ENCODE measurements at places on chromosomes 11 and 22. TPM values are rescaled to one million over a fixed set of nuclear protein-coding genes. Genes with fewer than 3 reads are reported as not detected.

DNA sequence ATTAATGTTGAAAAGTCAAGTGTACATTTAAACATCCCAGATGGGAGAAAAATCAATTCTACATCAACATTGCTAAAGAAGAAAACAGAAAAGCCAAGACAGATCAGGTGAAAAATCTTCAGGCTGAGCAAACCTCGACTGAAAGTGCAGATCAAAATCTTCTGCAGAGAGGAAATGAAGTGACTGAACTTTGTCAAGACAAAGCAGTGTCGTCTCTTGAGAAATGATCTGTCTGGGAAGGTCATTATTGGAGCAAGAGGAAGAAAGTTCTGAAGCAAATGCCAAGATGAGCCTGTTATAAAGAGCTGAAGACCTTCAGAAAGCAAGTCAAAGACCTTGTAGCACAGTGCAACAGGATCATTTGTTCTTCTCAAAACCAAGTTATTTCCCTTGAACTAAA lies 5.8 kb upstream of the PLEKHB1 start:
- no peak for DNase-seq

DNA sequence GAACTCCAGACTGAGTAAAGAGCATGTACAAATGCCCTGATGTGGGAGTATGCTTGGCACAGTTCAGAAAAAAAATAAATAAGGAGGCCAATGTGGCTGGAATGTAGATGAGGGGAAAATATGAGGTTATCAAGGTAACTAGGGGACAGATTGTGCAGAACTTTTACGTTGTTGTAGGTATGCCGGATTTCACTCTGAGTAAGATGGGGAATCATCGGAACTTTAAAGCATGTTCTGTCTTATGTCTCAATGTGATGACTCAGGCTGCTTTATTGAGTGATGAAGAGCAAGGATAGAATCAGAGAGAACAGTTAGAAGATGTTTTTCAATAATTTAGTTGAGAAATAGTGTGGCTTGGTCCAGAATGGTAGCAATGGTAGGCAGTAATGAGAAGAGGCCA lies 130.4 kb downstream of the C11orf87 start:
- DNase-seq: no peak

The TYMP gene
- 84.1 TPM for polyA plus RNA-seq

DNA sequence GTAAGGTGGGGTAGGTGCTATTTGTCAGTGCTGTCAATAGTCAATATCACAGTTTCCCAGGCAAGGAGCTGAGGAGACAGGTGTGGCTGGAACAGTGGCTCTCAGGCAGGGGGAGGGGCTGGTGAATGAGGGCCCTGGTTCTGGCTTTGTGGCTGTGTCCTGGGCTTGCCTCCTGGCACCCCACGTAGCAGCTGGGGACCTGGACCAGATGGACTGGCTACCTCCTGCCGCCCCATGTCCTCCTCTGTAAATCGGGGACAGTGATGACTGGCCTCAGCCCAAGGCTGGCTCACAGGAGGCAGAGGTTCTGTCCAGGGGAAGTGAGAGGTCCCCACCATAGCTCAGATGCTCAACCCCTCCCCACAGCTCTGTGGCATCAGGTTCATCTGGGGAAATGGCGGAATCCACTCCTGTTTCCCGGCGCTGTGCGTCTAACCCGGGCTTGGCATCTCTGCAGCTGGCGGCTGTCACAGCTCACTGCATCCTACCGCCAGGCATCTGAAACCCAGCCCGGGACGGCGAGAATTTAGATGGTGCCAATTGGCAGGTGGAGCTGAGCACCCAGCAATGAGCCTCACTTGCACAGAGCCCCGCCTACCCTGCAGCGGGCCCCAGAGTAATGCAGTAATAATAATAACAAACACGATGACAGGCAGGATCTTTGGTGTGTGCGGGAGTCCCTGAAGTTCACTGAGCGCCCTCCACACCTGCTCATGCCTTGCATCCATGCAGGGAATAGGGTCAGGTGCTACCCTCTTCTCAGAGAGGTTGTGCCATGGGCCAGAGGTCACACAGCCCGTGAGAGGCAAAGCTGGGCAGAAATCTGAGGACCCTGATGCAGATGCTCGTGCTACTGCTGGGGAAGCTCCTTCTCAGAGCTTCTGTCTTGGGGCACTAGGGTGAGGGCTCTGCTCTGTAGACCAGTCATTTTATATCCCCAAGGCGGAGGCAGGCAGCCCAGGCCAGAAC lies 27.8 kb upstream of the SHISAL1 start:
- no peak for DNase-seq

- DNase-seq: no peak
These were observed 491.3 kb downstream of the BUD13 start for GRCh38 chr11:116281173-116282160.

DNA sequence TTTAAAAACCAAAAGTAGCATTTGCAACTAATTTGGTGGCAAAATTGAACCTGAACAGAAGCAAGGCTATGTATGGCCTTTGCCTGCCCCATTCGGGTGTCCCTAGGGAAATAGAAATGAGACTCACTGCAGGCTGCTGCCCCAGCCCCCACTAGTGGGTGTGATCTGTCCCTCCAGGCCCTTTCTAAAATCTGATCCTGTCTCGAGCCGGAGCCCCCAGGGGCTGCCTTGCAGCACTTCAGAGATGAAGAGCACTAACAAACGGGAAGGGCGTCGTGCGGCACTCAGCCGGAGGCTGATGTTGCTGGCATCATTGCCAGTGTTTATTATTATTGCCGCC lies 43.2 kb downstream of the CD82 start:
- no peak for DNase-seq

GRCh38 chr11:42098075-42098474 lies 638.6 kb upstream of the LRRC4C start:
- DNase-seq: no peak

- DNase-seq: no peak
These were observed 7.7 kb downstream of the CARD10 start for GRCh38 chr22:37511395-37512104.

DNA sequence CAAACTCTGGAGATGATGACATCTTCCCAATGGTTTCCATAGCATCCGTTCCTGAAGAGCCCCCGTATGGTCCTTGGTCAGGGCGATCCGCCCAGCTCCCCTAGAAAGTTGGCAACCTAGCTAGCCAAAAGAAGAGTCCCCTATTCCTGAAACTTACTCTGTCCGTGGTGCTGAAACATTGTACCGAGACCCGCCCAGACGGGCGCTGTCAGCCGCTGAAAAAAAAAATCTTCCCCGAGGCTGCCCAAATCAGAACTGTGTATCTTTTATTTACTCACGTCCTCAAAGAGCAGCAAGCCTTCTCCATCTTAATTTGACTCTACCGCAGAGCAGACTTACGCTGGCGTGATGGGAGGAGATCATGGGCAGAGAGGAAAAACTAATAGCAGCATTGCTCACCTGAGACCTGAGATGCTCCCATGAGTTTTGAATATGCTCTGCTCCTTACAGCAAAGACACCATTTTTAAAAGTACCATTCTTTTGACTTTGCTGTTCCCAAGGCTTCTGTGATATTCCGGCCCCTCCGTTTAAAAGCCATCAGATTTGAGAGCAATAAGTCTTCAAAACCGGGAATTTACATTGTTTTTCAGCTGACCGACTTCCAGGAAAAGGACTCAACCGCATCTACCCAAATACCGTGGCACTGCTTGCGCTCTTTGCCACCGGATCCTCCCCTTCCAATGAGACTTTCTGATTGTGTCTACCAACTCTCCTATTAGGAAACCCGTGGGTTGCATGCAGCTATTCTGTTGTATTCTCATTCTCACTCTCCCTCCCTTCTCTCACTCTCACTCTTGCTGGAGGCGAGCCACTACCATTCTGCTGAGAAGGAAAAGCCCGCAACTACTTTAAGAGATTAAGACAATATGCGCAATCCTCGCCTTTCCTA lies at the start of gene SLC17A6:
Gene SLC17A6, plus strand, starts transcription at position 786 of the 890 bp plus-strand sequence. CDS start 153 bp downstream, outside the sequence.
- no peak for DNase-seq

The PHOX2A gene
- 1.1 TPM for polyA plus RNA-seq

DNA sequence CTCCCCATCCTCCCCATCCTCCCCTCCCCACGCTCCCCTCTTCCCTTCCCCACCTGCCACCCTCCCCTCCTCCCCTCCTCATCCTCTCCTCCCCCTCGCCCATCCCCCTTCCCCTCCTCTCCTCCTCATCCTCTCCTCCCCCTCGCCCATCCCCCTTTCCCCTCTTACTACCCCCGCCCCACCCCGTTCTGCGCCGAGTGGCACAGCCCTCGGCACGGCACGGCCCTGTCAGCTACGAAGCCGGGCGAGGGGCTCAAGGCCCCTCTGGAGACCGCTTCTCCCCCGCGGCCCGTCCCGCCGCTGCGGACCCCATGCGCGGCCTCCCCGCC lies 449.9 kb downstream of the OPCML start:
- no peak for DNase-seq

DNA sequence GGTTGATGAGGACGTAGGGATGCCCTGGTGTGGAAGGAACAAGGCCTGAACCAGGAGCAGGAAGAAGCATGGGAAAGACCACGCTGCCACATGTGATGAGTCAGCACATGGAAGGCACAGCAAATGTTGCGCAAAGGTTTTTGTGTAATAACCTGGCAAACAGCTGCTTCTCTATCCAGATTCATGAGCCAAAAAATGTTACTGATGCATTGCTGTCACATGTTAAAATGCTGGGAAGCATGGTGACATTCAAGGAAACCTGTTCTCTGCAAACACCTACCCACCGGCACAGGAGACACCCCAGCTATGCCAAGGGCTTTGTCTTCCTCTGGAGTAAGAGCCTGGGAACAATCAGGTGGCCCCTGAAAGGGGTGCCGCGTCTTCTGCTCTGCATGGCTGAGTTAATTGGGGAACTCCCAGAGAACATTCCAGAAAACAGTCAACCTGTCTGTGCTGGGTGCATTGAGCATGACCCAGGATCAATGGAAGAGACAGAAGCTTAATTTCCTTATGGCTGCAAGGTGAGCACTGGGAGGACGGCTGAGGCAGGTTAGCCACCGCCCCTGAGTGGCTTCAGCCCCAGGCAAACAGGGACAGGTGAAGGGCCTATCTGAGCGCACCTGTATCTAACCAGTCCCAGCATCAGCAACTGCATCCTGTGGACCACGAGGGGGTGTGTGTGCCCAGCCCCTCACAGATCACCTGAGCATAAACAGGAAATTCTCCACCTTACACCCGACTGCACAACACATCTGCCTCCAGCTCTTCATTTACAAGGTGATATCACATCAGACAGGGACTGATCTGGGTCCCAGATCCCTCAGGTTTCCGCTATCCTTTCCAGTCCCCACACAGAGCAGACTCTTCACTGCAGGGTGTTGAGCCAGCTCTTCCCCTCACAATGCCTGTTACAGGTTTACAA lies 108.4 kb downstream of the GGTLC2 start:
- DNase-seq: no peak

The LRRC10B gene
- 2.7 TPM for polyA plus RNA-seq

DNA sequence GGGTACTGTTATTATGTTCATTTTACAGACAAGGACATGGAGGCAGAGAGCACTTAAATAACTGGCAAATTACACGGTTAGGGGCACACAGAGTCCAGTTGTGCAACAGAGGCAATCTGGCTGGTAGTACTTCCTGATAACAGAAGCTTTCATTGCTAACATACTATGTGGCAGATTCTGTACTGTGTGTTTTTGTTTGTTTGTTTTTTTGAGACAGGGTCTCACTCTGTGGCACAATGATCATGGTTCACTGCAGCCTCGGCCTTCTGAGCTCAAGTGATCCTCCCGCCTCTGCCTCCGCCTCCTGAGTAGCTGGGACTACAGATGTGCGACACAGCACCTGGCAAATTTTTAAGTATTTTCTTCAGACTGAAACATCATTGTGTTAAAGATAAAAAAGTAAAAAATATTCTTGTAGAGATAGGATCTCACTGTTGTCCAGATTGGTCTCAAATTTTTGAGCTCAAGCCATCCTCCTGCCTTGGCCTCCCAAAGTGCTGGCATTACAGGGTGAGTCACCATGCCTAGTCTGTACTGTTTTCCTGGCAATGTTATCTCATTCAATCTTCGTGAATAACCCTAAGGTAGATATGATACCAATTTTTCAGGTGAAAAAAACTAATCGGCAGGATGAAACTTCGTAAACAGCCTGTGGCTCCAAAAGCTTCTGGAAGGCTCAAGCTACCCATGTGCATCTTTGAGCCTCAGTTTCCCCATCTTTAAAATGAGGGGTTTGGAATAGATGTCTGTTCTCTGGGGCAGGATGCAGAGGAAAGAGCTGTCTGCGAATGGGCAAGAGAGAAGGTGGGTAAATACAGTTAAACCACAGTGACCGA lies 921 bp upstream of the NUCB2 start:
- DNase-seq: no peak

- DNase-seq: no peak
These were observed 84.4 kb downstream of the MRTFA start for GRCh38 chr22:40552070-40552469.

DNA sequence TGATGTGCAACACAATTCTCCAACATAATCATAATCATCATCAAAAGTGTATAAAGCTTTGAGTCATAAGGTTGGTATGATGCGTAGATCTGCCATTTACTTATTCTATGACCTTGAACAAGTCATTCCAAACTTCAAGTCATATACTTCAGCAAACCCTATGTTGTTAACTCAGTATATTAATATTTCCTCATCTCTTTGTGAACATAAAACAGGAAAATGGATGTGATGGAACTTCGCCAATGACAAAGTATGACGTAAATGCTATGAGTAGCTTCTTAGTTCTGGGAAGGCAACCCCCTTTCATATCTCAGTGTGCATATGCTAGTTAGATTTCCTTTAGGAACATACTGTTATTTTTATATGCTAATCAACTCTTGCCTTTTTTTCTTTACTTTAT lies 102.7 kb upstream of the ANO3 start:
- DNase-seq: no peak

DNA sequence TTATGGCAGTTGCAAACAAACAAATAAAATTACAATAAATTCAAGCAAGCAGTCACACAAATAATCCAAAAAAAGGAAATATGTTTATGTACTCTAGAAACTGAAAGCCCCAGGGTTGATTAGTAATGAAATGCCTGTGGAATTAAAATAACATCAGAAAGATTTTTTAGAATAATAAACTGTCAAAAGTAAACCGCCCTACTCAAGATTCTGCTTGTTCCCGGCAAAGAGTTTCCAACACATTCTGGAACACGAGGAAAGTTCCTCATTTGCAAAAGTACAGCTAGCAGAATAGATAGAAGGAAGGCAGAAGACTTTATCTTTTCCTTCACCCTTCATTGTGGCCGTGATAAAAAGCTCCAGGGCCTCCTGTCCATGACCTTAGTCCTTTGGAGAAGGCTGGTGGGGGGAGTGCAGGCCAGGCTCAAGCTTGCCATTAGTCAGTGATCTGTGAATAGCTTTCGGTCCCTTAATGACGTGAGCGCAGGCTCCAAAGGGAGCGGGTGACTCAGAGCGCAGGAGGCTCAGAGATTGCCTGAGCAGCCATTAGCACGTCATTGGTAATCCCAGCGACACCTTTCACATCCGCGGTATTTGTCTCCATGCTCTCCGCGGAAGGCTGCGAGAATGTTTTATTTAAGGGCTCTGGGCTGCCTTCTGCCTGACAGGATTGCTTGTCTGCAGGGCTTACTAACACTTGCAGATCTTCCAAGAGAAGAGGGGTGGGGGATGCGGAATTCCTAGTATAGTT lies 458.3 kb downstream of the METTL15 start:
- peak; percentile 15 for DNase-seq

- no peak for DNase-seq
These were observed 192.5 kb downstream of the DBX1 start for GRCh38 chr11:19967787-19968186.

The FIBIN gene
- 20.0 TPM for polyA plus RNA-seq

The JAML gene
- 6.0 TPM for polyA plus RNA-seq

All from urinary bladder (tissue), 4 donors.